ENCODE measurements at places on chromosomes 4 and X.

- ATAC-seq = no peak
Measured at GRCh38 chr4:41146716-41147506, 67.4 kb downstream of the APBB2 start.

- ATAC-seq = no peak
Measured at GRCh38 chr4:79450053-79450452, 42.0 kb upstream of the GK2 start.

GRCh38 chr4:48370260-48371134 is 29.2 kb downstream of the SLAIN2 start:
- ATAC-seq = no peak

- no peak for ATAC-seq
Measured at GRCh38 chr4:71553605-71554004, 214.8 kb downstream of the SLC4A4 start.

GRCh38 chrX:114338870-114339269 is 245.0 kb upstream of the HTR2C start:
- no peak for ATAC-seq

DNA sequence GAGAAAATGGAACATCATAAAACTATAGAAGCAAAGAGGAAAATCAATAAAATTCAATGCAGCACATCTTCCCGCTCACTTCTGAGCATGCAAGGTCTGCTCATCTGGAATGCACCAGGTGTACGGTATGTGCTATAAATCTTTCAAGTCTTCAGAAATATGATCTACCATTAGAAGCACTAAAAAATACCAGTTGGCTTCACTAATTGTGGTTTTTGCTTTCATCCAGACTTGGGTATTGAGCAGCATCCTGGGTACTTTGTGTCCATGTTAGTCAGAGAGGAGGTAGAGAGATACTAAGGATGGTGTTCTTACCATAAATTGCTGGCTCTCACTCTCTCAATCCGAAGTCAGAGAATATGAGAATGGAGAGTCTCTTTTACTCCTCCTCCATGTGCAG is 477.1 kb downstream of the PPARGC1A start:
- no peak for ATAC-seq

GRCh38 chr4:1178300-1179088 is 6.1 kb upstream of the SPON2 start:
- no peak for ATAC-seq

GRCh38 chr4:28772066-28772465 is 1911.4 kb downstream of the STIM2 start:
- no peak for ATAC-seq

DNA sequence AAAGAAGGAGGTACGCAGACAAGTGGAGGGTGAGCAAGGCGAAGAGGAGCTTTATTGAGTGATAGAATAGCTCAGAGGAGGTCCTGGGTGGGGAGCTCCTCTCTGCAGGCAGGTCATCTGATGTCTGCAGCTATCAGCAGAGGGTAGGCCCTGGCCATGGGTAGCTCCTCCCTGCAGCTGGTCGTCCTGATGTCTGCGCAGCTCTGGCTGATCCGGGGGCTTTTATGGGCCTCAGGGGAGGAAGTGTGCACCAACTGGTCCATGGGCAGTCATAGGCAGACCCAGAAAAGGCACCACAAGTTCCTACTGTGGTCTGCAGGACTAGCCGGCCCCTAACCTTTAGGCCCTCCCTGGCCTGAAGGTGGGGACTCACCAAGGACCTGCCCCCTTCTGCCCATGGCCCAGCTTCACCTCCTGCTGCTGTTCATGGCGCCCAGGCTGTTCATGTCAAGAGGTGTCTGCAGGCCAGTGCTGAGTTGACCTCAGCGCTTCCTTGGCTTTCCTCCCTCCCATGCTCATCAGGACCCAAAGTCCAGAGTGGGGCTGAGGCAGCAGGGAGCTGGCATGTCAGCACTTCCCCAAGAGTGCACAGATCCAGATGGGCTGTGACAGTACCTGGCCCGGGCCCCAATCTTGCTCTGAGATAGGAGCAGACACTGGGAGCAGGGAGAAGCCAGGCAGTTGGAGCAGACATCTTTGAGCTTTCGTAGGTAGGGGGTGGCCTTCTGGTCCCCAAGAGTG is 46.1 kb downstream of the ARAP2 start:
- ATAC-seq = no peak

DNA sequence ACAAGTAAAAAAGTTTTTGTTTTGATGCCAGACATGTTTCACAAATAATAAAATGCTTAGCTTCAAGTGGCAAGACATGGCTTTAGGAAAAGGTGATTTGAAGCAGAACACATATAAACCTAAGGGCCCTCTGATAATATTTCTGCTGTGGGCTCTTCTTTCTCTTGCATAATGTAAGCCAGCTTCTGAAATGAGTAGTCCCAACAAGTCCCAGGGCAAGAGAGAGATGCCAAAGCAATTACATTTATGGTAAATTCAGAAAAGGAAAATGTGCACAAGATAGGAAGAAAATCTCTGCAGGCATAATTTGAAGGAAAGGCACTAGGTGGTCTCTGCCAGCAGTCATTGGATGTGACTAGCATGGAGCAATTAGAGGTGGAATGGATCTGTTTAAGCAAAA is 170.8 kb upstream of the GALNT7 start:
- no peak for ATAC-seq

DNA sequence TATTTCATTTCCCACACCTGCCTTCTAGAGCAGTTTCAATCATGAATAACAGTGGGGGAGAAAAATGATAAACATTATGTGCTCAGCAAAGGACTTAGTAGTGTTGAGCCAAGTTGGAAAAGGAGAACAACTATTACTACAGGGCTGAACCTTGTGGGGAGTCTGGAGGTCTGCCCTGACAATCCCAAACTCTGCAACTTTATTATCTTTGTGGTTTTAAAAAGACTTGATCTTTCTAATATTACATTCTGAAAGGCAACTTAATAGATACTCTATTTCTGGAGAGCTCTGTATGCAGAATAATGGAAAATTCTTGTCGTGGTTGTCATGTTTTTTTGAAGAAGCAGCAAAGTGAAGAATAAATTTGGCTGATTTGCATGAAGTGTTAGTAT is 116.1 kb downstream of the SPCS3 start:
- no peak for ATAC-seq

GRCh38 chr4:51901363-51901762 is 58.4 kb downstream of the DCUN1D4 start:
- no peak for ATAC-seq

- ATAC-seq = no peak
Measured at GRCh38 chrX:68894142-68894512, 65.3 kb downstream of the EFNB1 start.

DNA sequence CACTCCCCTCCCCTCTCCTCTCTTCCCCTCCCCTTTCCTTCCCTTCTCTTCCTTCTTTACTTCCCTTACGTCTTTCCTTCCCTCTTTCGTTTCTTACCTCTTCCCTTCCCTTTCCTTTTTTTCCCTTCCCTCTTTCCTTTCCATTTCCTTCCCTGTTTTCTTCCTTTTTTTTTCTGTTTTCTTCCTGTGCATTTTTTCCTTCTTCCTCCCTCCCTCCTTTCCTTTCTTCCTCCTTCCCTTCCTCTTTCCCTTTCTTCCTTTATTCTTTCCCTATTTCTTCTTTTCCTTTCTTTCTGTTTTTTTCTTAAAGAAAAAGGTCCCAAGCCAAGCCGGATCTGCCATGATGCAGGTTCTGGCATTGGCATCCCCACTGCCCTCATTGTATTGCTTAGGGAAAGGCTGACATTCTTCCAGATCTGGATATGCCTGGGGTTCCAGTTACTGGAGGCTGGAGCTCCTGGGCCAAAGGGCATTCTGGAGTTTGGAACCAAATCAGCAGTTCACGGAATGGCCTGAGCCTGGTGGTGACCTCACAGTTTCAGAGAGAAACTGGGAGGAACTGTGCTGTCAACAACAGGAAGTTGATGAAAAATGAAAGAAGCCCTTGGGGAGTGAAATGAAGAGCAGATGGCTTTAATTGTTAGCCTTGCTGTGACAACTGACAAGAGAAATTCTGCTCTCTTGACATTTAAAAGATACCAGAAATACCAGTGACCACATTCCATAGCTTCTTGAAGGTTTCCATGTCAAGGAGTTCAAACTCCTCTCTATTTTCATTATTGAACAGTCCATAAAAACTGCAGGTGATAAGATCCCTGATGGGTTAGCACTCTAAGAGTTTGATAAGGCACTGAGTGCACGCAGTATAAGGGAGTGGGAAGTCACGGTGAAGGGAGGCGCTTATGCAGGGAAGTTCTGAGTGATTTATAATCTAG is 622.1 kb downstream of the SPRY1 start:
- ATAC-seq = peak; percentile 57

GRCh38 chr4:169330095-169330494 is 59.3 kb upstream of the SH3RF1 start:
- no peak for ATAC-seq

DNA sequence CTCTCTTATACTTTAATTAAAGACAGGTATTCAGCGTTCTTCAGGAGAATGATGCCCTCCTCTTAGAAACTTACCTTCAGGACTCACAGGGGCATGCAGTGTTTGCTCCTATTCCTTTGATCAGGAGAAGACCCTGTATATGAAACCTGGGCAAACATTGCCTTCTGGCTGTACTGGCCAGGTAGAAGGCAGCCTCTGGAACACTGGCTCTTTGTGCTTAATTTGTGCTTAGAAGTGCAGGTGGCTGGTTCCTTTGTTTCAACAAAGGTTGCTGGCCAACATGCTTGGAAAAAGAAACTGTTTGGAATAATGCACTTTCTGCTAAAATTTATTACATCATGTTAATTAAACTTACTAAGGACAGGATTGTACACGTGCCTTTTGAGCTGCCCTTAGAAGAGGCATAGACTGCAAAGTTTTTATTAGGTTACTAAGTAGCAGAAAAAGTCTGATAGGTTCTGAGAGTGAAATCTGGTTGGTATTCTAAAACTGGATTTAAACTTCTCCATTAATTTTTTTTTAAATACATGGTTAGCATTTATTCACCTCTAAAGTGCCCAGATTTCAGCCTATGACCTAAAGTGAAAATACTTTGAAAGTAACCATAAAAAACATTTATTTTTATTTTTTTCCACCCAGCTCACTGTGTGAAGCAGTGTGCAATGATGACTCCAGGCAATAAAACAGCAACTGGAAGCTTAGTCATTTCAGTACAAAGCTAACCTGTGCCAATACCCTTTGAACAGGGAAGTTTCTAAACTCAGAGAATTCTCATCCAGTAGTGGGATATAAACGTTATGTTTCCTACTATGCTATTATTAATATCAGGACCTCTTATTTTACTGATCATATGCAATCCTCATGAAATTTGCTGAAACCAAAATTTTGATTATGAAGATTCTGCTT is 11.3 kb downstream of the RASSF6 start:
- ATAC-seq = no peak

DNA sequence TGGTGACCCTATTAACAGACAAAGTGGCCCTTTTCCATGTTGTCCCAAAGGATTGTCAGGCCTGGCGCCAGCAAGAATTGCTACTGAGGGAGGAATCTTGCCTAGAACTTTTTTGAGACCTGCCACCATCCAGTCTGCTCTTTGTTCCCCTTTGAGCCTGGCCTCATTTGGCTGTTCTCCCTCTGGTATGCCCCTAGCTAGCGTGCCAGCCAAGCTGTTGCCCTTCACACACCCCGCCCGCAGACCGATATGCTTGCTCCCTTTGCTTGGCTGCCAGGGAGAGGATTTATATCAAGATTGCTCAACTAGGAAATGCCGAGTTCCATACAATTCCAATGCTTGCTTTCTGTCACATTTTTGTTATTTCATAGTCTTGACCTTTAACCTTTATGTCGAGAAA is 24.4 kb downstream of the IGSF1 start:
- no peak for ATAC-seq

DNA sequence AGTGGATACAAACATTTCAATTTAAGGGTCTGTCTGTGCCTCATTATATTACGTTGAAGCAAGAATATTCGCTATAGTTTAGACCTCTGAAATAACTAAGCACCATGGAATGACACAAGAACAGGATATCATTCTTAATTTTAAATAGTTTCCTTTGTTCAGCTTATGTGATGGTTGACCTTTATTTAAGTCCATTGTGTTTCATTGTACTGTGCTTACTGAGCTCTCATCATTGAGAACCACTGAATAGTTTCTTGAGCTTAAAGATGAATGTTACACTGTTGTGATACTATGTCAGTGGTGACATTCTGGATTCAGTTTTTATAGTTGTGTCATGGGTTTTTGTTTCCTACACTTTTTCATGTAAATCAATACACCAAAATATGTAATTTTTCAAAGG is 239.3 kb downstream of the RPA4 start:
- no peak for ATAC-seq

Measured in stimulated activated memory B cell treated with anti-CD40 and anti-IgM and Interleukin-4, amounts not matched to agents 10 μg/mL and 1 μg/mL and 100 μg/mL, for 72 hours (primary cell).